H4 (cell line): ENCODE measurements at places on chromosomes 4 and X.

DNA sequence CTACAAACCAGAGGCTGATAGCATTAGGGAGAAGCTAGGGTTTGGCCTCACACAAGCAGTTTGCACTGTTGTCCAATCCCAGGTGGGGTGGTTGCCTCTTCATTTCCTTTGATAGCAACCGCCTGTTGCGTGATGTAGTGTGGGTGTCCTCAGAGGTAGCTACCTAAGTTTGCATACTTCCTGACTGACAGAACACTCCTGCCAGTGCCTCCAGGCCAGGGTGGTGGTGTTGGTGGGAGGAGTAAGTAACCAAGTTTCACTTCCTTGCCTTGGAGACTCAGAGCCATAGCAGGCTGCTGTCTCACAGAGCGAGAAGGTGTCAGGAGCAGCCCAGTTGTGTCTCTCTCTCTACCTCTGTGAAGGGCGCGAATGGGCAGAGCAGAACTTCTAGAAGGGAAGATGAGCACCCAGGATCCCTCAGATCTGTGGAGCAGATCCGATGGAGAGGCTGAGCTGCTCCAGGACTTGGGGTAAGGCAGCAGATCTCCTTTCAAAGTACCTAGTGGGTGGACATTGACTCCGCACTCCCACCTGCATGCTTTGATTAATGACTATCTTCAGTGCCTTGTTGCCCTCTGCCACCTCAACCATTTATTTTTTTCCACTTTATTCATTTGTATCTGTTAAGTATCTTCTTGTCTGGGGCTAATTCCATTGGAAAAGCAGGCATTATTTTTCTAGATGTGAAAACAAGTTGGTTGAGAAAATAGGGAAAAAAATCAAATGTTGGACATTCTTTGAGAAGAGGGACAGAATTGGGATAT, at the start of gene DAPP1:
TSS of gene DAPP1 (plus strand) at position 283 of the 764 bp plus-strand sequence. CDS start at position 370, 87 bp downstream.
- no peak for DNase-seq

DNA sequence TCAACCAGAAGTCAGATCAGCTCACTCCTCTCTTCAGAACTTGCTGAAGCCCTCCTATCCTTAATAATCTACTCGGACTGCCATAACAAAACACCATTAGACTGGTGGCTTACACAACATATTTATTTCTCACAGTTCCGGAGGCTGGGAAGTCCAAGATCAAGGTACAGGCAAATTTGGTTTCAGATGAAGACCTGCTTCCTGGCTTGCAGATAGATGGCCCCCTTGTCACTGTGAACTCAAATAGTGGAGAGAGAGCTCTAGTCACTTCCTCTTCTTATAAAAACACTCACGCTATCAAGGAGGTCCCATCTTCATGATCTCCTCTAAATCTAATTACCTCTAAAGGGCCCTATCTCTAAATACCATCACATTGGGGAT, 125.1 kb downstream of the CAMK2D start:
- DNase-seq = no peak

GRCh38 chr4:104905546-104905945, 241.1 kb upstream of the TET2 start:
- DNase-seq = no peak

DNA sequence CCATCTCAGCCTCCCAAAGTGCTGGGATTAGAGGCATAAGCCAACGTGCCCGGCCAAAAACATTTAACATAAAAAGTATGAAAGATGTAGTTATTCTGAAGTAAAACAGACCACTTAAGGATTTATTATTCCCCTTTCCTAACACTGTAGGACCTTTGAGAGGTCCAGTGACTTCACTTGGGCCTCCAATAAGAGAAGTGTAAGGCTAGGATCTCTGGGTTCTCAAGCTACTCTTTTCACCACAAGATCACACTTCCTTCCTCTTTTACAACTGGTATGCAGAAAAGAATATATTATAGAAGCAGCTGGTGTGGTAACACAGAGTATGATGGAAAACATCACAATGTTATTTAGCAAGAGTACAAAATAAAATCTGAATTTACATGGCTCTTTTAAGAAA, 30.2 kb upstream of the CCNG2 start:
- no peak for DNase-seq

- no peak for DNase-seq
Measured at GRCh38 chr4:176939445-176939844, 146.7 kb upstream of the VEGFC start.

GRCh38 chrX:47273011-47273730, 40.4 kb downstream of the USP11 start:
- DNase-seq = no peak

DNA sequence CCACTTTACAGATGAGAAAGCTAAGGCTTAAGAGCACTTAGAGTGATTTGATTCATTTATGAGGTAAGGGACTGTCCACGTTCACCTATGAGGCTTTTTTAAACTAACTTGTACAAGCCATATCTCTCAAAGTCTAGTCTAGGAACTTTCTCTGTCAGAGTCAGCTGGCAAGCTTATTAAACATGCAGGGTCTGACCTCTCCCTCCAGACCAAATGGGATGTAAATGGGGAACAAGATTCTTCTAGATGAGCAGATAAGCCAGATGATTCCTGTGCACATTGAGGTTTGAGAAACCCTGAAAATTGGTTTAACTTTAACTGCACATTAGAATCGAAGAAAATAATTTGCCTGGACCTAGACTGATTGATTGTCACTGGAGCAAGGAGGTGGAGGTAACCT, 160.0 kb upstream of the SPRY1 start:
- no peak for DNase-seq

DNA sequence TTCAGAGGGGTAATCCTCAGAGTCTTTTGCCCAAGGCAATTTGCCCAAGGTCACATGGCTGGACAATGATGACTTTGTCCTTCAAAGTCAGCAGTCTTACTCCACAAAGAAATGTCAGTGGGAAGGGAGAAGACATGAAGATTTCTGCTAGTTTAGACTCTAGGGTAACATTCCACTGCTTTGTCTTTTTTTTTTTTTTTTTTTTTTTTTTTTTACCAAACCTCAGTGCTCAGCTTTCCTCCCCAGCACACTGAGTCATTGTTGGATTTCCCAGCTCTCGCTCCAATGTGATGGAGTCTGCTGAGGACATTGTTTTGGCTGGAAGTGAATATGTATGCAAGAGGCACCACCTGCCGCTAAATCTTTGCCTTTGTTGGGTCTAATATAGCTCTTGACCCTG, 7.2 kb upstream of the C1QTNF7 start:
- DNase-seq = peak; percentile 44

DNA sequence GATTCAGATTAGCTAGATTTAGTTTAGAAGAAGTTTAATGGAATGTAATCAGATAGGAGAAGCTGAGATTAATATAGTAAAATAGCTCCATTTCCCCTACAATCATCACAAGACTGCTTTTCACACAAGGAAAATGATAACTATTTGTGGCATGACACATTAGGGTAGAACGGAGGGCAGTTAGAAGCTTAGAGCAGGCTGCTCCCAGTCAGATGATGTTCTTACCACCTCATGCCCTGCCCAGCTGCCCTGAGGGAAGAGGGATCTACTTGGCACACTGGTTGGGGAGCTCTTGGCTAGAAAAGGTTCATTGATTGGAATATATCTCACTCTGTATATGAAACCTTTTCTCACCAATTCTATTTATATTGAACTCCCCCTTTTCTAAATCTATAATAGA, 180.7 kb upstream of the IL15 start:
- no peak for DNase-seq

- DNase-seq = no peak
Measured at GRCh38 chr4:133096972-133097371, 52.1 kb upstream of the PCDH10 start.

- peak; percentile 8 for DNase-seq
Measured at GRCh38 chr4:35934320-35934981, 309.9 kb downstream of the ARAP2 start.

DNA sequence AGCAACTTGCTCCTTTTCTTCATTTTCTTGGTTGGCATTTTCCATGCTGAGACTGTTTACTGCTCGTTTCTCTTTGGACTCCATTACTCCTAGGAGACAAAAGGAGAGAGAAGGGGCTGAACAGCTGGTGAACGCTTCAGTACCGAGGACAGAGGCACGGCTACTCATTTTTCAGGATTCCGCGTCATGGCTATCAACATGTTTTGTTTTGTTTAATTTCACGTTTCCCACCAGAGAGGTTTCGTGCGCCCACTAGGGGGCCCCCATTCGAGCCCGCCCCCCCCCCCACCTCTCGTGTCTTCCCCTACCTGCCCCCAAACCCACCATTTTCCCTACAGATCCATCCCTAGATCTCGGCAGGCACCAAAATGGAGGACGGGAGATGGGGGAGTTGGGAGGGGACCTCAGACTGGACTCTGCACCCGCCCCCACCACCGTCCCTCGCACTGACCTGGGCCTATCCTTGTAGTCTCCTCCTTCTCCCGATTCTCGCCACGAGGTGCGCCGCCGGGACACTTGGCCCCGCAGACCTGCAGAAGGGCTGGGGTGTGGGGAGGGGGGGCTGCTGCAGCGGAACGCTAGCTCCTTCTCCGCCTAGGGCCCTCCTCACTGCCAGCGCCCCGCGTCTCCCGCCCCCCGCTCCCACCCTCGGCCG, 653 bp downstream of the BEX1 start:
- DNase-seq = peak; percentile 38

GRCh38 chr4:81504112-81505003, 32.7 kb upstream of the RASGEF1B start:
- DNase-seq = no peak

- DNase-seq = no peak
Measured at GRCh38 chr4:57405359-57405758, 295.2 kb upstream of the IGFBP7 start.

DNA sequence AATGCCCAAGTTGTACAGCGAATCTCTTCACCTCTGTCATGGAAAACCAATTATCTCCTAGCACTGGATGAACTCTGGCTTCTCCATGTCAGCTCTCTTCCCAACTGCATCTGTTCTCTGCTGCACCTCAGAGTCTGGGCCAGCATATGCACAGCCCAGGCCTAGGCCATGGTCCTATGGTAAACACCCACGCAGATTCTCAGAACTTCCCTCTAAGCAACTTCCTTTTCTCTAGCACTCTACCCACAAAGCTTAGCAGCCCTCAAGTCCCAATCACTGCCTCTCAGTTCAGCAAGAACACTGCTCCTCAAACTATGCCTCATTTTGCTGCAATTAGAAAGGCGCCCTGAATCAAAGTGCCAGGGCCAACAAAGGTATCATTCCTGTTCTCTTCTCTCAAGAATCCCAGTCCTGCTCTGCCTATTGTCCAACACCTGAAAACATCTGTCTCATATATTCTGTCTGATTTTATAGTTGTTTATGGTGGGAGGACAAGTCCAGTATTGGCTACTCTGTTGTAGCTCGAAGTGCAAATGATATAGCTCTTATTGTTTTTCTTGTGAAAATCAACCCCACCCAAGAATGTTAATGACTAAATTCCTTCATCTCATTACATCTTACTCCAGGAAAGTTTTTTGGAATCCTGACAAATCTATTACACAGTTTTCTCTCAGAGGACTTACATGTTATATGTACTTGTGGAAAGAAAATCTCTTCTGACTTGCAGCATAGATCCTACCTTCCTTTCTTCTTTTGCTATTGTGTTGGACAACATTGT, 85.4 kb downstream of the DCHS2 start:
- DNase-seq = no peak

DNA sequence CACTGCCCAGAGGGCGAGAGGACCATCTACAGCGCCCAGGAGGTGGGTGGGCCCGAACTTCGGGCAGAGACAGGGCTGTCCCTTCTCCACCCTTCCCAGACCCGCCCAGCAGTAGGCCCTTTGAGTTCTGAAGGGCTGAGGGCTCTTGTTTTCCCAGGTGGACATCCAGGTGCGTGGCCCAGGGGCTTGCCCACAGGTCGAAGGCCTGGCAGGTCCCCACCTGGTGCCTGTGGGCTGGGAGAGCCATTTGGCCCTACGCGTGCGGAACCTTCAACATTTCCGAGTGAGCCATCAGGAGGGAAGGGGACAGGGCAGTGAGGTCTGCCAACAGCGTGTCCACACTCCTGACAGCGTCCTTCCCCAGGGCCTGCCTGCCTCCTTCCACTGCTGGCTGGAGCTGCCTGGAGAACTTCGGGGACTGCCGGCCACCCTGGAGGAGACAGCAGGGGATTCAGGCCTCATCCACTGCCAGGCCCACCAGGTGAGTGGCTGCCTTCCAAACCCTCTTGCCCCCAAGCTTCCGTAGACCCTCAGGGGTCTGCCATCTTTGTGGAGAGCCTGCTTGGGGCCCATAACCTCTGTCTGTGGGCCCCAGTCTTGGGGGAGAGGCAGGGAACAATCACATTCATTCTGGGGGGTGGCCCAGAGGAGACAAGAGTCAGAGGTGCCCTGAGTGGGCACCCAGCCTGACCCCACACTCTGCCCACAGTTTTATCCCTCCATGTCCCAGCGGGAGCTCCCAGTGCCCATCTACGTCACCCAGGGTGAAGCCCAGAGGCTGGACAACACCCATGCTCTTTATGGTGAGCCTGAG, 6.8 kb downstream of the PLXNB3 start:
- DNase-seq = no peak

DNA sequence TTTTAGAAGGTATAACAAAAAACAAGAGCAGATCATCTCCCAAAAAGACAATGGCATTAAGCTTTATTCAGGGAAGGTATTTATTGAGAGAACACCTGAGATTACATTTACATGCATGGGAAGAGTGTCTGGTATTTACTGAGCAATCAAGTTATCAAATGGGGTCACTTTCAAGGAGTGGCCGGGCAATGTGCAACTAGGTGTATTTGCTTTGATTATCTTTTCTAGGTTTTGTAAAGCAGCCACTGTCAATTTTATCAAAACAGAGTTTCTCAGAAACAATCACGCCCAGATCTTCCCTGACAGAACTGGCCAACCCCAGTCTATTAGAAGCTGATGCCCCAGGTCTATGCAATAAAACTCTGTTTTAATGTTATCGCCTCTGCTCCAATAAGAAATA, 169.5 kb downstream of the GLRA2 start:
- DNase-seq = no peak

DNA sequence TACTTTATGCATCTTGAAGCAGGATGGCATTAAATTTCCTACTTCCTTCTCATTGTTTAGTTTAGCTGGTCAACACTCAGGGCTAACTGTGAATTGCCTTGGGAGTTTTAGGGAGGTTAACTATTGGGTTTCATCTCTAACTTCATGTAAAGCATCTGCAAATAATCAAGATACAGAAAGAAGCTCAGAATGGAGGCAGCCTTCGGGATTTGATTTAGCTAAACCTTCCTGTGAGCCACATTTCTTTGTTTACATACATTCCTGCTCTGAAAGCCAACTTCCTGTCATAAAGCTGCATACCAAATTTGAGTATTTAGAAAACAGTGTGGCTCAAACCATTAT, 131.7 kb upstream of the PCDH18 start:
- peak; percentile 90 for DNase-seq

GRCh38 chr4:159977907-159978617, 875.2 kb downstream of the RAPGEF2 start:
- DNase-seq = no peak

DNA sequence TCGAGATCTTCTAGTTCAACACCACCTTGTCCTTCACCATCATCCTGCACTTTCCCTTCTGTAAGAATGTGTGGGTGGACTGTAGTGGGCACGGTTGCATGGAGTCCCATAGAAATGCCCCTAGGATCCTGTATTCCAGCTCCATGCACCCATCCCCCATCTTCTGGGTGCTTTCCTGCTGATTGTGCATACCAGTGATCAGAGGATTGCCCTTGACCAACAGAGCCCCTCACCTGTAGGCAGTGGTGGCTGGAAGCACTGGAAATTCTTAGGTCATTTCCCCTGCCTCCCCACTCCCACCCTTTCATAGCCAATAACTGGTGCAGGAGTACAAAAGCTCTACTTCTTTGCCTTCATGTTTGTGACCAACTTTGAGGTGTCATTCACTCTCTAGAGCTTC, 213.4 kb upstream of the ARSJ start:
- DNase-seq = no peak

GRCh38 chr4:98802770-98803198, 126.1 kb downstream of the EIF4E start:
- DNase-seq = no peak
